ENCODE measurements at places on chromosomes 7 and 10.

DNA sequence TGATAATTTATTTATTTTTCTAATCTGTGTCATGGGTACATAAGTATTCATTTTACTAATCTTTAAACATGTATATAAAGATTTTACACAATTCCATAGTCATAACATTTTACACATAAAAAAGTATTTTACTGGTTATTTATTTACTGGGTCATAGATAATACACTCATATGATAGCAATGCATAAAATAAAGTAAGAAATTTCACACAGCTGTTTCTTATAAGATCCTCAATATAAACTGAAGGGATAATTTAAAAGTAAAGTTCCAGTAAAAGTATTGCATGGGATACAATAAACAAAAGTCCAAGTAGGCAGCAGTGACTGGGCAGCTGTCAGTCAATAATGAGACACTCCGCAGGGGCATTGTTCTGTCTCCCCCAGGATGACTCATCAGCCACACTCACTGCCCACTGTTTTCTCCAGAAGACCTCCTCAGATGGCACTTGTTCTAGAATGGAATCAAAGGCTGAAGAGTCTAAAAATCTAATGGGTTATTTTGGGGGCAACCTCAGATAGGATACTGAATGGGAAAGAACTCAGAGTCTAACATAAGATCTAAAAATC lies 32.7 kb downstream of the DPY19L1 start:
- DNase-seq, result no peak

GRCh38 chr7:46208635-46209525 lies 287.8 kb upstream of the IGFBP3 start:
- DNase-seq, result no peak

GRCh38 chr7:132206594-132206993 lies 369.7 kb downstream of the PLXNA4 start:
- no peak for DNase-seq

- DNase-seq, result peak; percentile 42
Observed at GRCh38 chr7:23938937-23939552, 229.0 kb downstream of the STK31 start.

DNA sequence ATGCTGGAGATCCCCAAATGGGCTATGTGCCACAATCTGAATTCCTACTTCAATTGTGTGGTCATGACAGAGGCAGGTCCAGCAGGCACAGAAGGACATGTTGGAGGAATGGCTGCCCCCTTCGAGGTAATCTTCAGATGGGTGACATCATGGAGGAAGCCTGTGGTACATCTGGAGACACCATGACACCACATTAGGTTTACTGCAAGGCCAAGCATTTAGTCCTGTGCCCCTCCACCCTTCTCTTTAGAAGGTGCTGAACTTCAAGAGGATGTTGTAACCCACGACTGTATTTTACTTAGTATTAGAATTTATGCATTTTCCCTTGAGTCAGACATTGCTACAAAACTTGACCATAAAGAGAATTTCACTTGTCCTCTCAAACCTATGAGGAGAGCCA lies 75.1 kb upstream of the DDC start:
- DNase-seq, result no peak

DNA sequence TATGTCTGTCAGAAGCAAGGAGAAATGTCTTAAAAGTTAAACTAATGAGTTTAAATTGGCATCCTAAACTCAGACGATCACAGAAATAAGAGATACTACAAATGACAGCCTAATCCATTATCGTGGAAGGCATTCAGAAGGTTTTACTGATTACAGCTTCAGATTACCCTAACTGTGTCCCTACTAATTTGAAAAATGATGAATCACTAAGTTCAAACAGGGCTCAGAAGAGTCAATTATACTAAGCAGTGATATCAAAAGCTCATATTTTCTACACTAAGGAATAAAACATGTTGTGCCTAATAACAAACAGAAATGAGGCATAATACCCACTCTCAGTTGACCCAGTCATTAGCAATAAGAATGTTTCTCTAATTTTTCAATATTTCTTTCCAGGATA lies 152.0 kb upstream of the NRBF2 start:
- no peak for DNase-seq

DNA sequence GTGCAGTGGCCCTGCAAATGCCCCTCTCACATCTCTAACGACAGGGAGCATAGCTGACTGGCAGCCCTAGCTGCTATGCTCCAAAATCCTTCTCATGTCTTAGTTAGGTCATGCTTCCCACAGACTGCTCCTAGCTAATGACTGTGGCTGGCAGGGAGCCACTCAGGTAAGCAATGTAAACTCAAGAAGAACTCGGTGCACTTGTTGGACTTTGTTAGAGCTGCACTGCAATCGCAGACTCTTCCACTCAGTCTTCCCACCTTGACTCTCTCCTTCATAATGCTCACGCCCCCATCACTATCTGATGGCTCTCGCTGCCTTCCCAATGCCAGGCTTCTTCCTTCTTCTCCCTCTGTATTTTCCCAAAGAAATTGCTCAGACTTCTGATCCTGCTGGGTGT lies 24.0 kb downstream of the OR9A2 start:
- DNase-seq, result no peak

GRCh38 chr10:95319239-95319638 lies 28.4 kb upstream of the PDLIM1 start:
- no peak for DNase-seq

DNA sequence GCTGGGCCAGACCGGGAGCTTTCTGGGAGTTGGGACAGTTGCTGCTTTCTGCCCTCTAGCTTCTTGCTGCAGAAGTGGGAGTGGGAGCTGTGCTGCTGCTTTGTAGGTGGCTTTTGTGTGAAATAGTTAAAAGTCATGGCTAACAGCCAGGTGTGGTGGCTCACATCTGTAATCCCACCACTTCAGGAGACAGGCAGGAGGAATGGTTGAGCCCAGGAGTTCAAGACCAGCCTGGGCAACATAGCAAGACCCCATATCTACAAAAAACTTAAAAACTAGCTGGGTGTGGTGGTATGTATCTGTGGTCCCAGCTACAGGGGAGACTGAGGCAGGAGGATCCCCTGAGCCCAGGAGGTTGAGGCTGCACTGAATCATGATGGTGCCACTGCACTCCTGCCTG lies 13.7 kb downstream of the TACR2 start:
- DNase-seq, result no peak

DNA sequence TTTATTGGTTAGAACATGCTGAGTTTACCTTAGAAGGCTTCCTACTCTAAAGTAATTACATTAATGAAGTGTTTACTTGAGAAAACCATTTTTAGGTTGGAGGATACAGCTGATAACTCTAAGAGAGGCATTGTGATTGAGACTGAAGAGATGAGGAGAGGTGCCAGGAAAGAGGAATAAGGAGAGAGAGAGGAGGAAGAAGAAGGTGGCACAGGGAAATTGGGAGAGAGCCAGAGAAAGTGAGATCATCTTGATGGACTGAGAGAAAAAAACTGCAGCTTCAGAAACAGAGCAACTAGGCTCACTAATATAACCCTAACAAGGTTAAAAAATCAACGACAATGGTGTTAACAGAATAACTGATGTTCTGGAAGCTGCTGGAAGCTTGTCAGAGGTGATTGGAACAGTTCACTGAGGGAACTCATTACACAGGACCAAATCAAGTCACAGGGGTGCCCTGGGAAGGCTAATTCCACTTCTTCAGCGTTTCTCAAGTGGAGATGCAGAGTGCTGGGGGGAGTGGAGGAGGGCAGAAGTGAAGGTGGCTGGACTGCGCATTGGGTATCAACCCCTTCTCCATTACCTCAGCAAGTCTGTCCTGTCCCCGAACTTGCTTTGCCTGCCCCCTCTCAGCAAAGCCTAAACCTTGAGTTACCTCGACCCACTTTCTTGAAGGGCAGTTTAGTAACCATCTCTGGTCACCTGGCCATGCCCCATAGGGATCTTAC lies 6.9 kb upstream of the SORBS1 start:
- DNase-seq, result no peak

- no peak for DNase-seq
Observed at GRCh38 chr10:100866010-100866409, 46.8 kb upstream of the SLF2 start.

DNA sequence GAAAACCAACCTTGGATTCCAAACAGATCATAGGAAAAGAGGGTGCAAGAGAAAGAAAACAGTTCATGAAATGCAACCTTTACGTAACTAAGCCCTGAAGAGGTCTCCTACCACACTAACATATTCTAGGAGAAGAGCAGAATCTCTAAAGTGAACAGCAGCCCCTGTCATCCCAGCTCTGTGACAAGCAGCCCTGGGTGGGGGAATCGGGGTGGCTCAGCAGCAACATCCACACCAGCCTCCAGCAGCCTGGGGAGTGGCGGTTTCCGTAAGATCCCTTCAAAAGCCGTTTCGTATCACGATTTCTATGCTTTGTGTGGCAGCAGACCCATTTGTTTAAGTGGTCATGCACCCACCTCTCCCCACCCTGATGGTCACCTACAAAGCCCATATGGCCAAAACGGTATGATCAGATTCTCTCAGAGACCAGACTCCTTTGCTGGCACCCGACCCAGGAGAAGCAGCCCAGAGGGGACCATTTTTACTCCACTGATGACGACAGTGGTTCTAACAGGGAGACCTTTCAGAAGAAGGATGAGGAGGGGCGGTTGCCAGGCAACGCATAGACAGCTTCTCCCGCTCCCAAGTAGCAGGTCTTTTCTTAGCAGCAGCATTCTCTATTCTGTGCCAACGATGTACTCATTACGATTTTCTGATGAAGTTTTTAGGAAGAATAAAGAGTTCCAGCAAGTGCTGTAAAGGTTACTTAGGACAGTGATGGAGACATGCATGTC lies 300.6 kb downstream of the DNAJB6 start:
- no peak for DNase-seq

GRCh38 chr10:128047991-128048818 lies 78.0 kb downstream of the MKI67 start:
- peak; percentile 71 for DNase-seq

- DNase-seq, result peak; percentile 45
Observed at GRCh38 chr10:3754727-3755439, 30.1 kb downstream of the KLF6 start.

- DNase-seq, result no peak
Observed at GRCh38 chr10:103968441-103969391, 1.8 kb downstream of the SLK start.

GRCh38 chr10:6737080-6737641 lies 157.1 kb upstream of the PRKCQ start:
- DNase-seq, result no peak

DNA sequence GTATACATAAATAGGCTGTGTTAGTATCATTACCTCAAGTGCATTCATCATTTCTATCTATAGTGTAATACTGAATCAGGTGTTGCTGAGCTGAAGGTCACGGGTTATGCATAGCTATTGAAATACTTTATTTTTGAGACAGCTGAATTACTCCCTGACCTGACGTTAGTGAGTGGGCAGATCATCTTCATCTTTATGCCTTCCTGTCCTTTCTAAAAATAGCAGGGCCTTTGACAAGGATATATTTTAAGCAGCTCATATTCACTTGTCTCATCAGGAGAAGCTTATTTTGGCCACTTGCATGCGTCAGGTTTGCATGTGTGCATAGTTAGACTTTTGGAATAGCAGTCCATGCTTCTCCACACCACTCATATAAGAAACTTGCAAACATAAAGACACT lies 63.6 kb upstream of the DKK1 start:
- no peak for DNase-seq

DNA sequence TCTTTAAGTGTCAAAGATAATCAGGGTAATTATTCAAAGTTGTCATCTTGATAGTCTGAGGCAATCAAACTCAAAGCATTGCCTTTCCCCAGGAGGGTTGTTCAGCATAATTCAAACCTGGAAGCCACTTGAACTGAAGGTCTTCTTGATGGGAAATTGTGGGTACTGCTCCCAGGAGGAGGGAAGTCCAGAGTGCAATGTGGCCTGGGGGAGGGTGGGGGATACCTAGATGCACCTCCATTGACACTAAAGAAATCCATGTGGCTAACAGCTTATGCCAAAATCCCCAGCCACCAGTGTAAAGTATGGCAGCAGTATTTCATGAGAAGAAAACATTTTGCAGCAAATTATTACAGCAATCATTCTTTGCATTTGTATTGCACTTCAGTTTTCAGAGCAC lies 114.9 kb downstream of the STRA8 start:
- DNase-seq, result no peak

DNA sequence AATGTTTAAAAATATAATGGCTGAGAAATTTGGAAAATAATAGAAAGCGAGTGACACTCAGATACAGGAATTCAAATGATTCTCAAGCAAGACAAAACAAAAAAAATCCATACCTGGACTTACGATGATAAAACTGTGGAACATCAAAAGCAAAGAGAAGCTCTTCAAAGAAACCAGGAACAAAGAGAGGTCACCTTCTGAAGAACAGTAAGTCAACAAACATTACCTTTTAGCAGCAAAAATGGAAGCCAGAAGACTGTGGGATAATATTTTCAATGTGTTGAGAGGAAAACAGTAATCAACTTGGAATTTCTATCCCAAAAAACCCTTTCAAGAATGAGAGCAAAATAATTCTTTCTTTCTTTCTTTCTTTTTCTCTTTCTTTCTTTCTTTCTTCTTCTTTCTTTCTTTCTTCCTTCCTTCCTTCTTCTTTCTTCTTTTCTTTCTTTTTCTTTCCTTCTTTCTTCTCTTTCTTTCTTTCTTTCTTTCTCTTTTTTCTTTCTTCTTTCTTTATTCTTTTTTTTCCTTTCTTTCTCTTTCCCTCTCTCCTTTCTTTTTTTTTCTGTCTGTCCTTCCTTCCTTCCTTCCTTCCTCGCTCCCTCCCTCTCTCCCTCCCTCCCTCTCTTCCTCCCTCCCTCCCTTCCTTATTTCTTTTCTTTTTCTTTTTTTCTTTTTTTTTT lies 1.8 kb upstream of the CPA5 start:
- no peak for DNase-seq

DNA sequence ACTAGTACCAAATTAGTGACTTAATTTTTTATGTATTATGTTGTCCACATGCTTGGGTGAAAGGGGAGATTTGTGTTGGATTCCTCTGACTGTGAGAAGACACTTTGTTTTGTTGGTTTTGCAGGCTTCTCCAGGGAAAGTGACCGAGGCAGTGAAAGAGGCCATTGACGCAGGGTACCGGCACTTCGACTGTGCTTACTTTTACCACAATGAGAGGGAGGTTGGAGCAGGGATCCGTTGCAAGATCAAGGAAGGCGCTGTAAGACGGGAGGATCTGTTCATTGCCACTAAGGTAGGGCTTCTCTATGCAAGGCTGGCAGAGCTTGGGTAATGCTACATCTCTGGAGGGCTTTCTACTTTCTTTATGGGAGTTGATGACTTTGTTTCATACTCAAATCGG lies 4.5 kb downstream of the AKR1E2 start:
- DNase-seq, result no peak

- DNase-seq, result no peak
Observed at GRCh38 chr7:12210179-12211053, 678 bp upstream of the TMEM106B start.

GRCh38 chr10:80487791-80488538 lies 33.9 kb downstream of the TSPAN14 start:
- DNase-seq, result peak; percentile 78

GRCh38 chr7:78499971-78500370 lies 701.4 kb downstream of the PHTF2 start:
- no peak for DNase-seq
